ENCODE measurements at places on chromosomes 3 and 15.

DNA sequence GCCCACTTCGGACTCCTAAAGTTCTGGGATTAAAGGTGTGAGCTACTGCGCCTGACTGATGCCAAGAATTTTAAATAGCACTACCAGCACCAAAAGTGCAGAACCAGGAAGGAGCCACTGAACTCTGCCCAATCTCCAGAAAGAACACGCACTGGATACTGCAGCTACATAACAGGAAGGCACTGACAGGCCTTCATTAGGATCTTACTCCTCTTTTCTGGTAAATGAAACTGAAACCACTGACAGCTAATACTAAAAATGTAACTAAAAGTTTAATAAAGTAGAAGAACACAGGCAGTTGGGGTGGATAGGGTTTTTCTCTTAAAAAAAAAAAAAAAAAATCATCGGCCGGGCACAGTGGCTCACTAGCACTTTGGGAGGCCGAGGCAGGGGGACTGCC is 74.1 kb upstream of the CHRM5 start:
- no peak for DNase-seq

GRCh38 chr3:149299938-149300801 is 33.3 kb downstream of the TM4SF18 start:
- peak; percentile 32 for DNase-seq

GRCh38 chr3:50164984-50165909 is 10.1 kb downstream of the SEMA3F start:
- DNase-seq, result no peak

GRCh38 chr15:27865926-27866325 is 233.2 kb downstream of the OCA2 start:
- no peak for DNase-seq

- DNase-seq, result no peak
These were observed 4.9 kb downstream of the ISL2 start for GRCh38 chr15:76341366-76342057.

DNA sequence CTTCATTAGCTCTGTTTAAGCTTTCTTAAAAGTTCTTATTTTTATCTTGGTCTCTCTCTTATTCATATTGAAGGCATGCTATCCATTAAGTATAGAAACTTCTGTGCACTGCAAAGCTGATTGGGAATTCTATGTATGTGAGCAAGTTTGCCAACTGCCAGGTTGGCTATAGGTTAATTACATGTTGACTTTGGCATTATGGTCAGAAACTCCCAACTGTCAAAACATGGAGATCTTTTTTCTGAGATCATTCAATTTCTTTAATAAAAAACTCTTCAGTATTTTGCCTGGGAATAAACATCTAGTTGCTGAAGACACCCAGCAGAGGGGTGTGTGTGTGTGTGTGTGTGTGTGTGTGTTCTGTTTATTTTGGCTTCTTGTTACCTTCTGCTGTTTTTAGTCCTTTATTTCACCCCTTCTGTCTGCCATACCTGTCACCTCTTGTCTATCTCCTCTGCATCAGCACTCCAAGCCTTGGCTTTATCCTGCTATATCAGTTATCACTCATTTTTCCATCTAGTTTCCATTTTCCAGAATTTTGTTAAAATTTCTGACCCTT is 1.3 kb upstream of the ARL14 start:
- no peak for DNase-seq

DNA sequence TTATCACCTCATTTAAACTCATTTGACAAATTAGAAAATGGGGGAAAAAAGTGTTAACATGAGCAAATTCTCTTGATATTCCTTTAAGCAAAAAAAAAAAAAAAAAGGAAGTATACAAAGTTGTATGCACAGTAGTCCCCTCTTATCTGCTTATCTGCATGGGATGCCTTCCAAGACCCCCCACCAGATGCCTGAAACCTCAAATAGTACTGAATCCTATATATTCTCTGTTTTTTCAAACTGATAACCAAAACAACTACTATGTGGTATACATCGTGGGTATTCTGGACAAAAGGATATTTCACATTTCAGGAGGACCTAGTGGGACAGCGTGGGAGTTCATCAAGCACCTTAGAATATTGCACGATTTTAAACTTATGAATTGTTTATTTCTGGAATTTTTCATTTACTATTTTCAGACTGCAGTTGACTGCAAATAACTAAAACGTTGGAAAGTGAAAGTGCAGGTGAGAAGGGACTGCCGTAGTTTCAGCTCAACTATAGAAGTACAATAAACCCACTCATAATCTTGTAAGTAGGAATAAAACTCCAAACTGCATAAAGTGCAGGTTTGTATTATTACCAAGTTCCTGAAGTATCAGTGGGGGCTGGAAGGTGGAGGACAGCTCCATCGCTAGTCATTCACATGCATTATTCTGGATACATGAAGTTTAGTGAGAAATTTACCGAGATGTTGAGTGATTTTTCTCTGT is 43.6 kb upstream of the PLCL2 start:
- DNase-seq, result peak; percentile 15

GRCh38 chr3:14899993-14900618 is 47.3 kb upstream of the NR2C2 start:
- DNase-seq, result peak; percentile 26

DNA sequence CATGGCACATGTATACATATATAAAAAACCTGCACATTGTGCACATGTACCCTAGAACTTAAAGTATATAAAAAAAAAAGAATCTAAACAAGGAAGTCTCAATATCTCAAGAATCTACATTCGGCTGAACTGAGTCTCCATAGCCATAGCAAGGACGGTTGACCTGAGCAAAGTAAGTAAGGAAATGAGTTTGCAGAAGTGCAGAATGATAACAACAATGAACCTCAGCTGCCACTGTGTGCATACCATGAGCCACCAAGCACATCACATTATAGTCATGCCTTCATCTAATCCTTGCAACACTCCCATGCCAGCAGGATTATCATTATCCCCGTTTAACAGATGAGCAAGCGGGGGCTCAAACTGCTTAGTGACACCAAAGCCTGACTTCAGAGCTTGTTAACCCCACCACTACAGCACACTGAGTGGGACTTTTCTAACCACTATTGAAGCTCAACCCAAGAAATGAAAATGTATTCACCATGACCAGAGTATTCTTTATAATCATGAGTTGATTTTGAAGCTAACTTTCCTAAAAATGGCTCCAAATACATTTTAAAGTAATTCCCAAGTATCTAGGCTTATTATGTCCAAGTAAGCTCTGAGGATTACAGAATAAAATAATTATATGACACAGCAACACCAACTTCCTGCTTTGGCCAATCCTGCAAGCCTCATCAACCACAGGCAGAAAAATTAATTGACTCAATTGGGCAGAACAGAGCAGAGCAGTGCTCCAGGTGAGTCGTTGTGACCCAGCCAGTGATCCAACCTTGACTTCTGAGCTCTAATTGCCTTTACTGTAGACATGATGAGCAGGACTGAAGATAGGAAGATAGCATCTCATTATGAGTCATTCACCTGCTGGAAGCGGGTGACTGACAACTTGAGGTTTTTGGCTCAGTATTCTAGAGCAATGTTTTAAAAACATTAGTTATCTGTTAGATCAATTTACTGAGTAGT is 47.3 kb upstream of the IL12A start:
- DNase-seq, result no peak

DNA sequence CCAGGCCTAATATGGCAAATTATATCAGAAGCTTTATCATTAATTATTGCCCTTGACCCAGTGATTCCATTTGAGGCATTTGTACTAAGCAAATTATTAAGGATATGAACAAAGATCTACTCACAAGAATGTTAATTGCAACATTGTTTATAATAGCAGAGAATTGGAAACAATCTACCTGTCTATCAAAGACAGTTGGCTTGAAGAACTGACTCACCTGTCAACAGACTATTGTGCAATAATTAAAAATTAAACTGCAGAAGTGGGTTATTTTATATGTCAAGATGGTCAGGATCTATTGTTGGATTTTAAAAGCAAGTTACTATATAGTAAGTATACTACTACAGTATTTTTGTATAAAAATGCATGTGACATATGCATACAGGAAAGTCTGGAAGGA is 6.7 kb upstream of the FETUB start:
- DNase-seq, result no peak

GRCh38 chr3:186849374-186849975 is 7.0 kb downstream of the ADIPOQ start:
- peak; percentile 22 for DNase-seq

- no peak for DNase-seq
These were observed 9.6 kb downstream of the VGLL4 start for GRCh38 chr3:11634081-11634635.

DNA sequence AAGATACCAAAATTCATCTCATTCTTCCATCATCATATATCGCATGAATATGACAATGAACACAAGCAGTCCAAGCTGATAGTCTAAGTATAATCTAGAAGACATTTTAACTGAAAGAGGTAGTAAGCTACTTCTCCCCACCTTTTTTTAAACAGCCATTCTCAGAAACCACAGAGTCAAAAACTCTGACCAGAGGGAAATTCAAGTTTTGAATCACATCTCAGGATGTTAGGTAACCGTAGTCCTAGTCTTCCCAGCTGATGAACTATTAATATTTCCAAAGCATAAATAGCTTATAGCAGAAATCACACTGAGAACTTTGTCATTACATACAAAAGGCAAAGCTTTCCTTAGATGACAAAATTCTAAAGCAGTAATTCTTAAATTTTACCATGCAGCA is 25.8 kb downstream of the NPTN start:
- no peak for DNase-seq
